Activated CD4-positive, alpha-beta memory T cell treated with anti-CD3 and anti-CD28 coated beads for 36 hours (primary cell): ENCODE measurements at places on chromosomes 12 and 14.

DNA sequence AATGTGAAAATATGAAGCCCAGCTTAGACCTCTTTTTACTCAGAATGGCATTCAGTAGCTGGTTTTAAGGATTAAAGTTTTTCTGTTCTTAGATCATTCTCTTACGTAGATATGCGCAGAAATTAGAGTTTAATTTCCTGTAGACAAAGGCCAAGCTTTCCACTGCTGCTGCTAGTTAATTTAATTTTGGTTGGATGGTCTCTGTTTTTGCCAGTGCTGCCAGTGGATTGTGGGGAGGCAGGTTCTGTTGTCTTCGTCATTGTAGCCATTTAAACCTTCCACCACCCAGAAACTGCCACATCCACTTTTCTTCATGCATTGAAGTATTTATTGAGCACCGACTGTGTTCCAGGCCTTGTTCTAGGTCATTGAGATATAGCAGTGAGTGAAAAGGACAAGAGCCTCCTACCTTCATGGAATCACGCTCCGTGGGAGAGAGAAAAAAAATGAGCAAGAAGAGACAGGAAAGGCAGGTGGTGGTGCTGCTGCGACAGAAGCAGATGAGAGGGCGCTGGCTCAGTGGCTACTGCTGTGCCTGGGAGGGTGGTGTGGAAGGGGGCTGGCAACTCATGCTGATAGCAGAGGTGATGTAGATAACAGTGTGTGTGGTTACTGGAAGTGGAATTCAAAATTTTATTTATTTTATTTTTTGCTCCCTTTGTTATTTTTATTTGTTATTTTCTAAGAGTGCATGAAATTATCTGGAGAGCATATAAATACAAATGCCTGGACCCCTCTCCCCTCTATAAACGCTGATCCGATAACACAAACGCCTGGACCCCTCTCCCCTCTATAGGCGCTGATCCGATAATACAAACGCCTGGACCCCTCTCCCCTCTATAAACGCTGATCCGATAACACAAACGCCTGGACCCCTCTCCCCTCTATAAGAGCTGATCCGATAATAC is 33.3 kb downstream of the DYNC1H1 start:
- DNase-seq: no peak

DNA sequence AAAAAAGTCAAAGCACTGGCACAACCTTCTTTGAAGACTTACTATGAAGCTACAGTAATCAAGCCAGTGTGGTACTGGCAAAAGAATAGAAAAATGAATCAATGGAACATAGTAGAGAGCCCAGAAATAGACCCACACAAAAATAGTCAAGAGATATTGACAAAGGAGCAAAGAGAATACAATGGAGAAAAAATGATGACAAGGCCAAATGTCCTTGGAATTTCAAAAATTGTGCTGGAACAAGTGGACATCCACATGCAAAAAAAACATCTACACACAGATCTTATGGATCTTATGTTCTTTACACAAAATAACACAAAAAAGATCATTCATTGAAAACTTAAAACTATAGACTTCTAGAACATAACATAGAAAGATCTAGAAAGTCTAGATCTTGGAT is 1379.7 kb upstream of the SEL1L start:
- no peak for DNase-seq

DNA sequence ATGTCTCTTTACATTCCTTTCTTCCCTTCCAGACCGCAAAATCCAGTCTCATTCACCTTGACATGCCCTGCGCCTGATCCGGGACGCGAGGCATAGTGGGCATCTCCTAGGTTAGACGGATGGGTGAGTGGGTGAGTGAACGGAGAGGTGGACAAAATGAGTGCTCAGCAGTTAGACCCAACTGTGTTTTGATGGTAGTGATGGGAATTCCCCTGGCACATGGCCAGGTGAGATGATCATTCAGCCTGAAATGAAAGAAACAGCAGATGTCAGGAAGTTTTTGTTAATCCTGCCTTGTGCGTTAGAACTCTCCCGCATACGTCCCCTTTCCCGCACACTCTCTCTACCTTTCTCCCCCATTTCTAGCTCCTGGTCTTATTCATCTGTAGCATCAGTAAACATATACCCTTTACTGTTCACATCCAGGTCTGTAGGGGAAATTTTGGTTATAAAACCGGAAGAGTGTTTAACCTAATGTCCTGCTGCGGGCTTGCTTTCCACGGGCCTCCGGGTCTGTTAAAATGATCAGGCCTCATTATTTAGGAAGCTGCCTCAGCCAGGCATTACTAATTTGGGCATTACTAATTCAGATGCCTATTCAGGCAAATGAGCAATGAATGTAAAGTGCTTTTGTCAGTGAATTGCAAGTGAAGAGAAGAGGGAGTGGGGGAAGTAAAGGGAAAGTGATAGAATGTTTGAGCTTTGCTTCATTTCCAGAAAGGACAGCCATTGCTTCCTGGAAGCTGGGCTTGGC is 172.8 kb downstream of the ETV6 start:
- peak; percentile 83 for DNase-seq

DNA sequence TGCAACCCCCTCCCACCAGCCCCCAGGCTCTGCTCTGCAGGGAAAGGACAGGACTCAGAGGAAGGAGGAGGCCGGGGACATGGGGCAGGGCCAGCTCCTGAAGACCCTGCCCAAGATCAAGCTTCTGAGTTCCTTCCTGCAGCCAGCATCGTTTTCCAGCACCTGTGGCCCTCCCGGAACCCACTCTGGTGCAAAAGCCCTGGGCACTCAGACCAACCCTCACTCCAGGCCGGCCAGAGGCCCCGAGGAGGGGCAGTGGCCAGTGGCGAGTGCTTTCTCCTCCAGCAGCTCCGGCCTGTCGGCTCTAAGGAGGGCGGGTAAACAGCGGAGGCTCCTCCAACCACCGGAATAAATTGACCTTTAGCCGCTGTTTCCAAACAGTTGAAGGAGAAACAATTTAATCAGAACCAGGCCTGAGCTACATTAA is 10.8 kb downstream of the TMEM179 start:
- no peak for DNase-seq

DNA sequence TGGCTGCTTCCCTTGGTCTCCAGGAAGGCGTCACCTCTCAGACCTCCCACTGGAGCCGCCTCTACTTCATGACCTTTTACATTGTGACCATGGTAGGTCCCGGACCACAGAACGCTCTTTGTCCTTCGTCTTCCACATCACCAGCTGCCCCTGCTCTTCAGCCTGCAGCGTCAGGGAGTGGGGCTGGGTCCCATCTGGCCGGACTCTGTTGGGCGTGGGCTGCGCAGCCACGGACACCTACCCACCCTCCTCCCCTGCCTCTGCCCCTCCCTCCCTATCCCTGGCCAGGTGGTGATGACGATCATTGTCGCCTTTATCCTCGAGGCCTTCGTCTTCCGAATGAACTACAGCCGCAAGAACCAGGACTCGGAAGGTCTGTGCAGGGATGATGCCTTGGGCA is 43.3 kb downstream of the SLC8B1 start:
- no peak for DNase-seq

GRCh38 chr12:132081423-132081822 is 62.7 kb downstream of the DDX51 start:
- DNase-seq: no peak

DNA sequence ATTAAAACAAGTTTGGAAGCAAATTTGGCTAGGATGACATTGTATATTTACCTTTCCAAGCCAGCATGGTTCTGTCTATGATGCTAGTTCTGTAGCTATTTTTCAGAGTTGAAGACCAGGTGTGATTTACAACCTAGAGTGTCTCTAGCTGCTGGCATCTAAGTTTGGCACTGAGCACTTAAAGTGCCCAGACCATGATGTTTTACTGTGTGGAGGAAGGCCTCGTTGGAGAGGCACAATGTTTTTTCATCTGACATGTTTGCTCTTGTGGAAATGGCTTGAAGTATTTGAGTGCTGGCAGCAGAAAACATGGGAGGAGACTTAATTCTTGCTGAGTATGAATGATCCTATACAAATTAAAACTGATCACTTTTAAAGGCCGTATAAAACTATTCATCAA is 13.0 kb upstream of the C12orf71 start:
- DNase-seq: no peak

- DNase-seq: no peak
These were observed 143.6 kb downstream of the EMP1 start for GRCh38 chr12:13340149-13340548.

- no peak for DNase-seq
These were observed 45.1 kb downstream of the TMX1 start for GRCh38 chr14:51285120-51285519.

GRCh38 chr12:104697186-104697585 is 240.4 kb downstream of the CHST11 start:
- DNase-seq: no peak

DNA sequence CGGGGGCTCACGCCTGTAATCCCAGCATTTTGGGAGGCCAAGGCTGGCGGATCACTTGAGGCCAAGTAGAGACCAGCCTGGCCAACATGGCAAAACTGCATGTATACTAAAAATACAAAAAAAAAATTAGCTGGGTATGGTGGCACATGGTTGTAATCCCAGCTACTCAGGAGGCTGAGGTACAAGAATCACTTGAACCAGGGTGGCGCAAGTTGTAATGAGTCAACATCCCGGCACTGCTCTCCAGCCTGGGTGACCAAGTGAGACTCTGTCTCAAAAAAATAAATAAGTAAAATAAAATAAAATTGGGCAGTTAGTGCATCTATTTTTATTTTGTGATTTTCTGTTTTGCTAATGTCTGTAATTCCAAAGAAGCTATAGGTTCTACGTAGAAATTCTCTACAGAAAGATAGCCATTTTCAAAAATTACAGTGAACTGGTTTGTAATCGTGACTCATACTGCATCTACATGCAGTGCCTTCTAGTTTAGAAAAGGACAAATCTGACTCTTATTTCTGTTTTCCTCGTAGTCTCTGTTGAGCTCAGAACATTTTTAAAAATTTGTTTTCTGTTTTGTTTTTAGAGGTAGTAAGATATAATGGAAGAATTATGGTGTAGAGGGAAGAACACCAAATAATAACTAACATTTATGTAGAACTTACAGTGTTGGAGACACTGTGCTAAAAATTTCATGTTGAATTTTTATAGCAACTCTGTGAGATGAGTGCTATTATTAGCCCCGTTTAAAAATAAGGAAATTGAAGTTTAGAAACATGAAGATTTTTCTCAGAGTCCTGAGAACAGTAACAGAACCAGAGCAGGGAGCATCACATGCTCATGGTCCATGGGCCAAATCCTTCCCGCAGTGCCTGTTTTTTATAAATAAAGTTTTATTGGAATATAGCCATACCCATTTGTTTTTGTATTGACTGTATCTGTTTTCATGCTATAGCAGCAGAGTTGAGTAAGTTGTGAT is 201.2 kb downstream of the SYNE2 start:
- no peak for DNase-seq

GRCh38 chr12:43653289-43653915 is 101.4 kb upstream of the ADAMTS20 start:
- DNase-seq: no peak

GRCh38 chr14:72560331-72560730 is 333.6 kb downstream of the DPF3 start:
- no peak for DNase-seq

- no peak for DNase-seq
These were observed 8.6 kb downstream of the NAB2 start for GRCh38 chr12:57097554-57097835.

DNA sequence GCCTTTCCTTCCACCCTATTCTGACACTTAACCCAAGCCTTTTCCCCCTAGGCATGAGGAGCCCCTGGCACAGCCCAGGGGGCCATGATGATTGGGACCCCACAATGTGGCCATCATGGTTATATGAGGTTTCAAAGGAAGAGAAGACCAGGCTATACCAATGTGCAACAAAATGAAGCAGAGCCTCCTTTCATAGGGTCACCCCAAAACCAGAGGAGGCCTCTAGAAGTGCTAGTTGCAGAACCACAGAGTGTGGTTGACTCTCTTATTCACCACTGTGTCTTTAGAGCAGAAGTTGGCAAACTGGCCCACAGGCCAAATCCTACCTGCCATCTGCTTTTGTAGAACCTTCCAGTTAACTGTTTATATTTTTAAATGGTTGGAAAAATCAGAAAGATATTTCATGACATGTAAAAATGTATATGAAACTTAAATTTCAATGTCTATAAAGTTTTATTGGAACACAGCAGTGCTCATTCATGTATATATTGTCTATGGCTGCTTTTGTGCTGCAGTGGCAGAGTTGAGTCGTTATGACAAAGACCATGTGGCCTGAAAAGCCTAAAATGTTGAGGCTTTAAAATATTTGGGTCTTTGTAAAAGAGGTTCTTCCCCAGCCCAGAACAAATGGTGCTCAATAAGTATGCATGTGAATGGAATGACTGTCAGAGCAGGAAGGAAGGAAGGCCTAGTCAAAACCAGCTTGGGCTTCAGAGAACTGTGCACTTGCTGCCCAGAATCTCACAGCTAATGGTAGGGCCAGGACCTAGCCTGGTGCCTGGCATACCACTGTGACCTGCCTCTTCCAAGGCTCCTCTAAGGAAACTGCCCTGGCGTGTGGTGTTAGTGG is 49.2 kb downstream of the SUSD6 start:
- peak; percentile 67 for DNase-seq

- no peak for DNase-seq
These were observed 34.8 kb upstream of the APPL2 start for GRCh38 chr12:105270671-105271255.

DNA sequence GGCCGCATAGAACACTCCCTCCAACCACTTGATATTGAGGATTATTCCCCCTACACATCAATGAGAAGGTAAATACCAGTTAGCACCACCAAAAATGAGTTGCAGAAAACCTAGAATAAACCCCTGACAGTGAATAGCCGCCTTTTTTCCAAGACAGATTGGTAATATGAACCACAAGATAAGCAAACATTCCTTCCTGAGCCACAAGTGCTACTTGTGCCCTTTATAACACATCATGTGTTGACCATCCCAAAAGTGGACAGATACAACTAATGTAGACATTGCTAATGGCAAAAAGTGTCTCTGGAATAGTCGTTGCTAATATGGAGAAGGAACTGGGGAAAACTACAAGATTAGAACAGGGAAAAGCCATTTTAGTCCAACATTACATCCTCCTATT is 17.2 kb downstream of the NOXRED1 start:
- DNase-seq: no peak

DNA sequence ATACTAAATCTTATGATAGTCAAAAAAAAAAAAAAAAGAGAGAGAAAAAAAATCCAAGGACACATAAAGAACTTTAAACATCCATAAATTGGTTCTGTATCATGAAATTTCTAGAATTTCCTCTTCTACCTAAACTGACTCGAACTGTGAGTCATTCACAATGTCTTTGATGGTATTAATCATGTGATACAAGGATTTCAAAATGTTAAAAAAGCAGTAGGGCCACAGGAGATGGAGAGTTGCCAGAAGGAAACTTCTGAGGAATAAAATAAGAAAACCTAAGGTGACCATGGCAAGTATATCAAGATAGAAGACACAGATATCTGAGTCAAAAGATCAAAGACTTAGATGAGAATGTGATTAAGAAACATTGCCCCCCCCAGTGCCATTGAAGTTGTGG is 1320.9 kb upstream of the FLRT2 start:
- no peak for DNase-seq

GRCh38 chr14:21097636-21098075 is 799 bp downstream of the ZNF219 start:
- peak; percentile 30 for DNase-seq

GRCh38 chr14:34461334-34462131 is 507 bp downstream of the SPTSSA start:
- DNase-seq: peak; percentile 46
